ENCODE measurements at places on chromosomes 11 and 22.

DNA sequence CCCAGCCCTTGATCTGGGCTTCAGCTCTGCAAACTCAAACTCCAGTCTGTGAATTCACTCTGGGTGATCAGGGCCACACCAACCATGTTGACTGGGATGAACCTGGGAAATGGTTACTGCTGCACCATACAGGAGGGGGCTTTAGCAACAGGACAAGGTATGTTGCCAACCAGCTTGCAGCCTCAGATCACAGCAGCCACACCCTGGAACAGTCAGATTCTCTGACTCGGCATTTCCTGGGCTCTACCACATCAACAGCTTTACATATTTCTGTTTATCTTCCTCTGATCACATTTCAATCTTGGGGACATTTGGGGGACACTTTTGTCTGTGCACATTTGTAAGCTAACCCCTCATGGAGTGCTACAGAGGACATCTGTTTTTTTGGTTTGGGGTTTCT lies 267.0 kb upstream of the NCAM1 start:
- no peak for DNase-seq

GRCh38 chr11:84681456-84681855 lies 945.7 kb downstream of the DLG2 start:
- DNase-seq, result no peak

DNA sequence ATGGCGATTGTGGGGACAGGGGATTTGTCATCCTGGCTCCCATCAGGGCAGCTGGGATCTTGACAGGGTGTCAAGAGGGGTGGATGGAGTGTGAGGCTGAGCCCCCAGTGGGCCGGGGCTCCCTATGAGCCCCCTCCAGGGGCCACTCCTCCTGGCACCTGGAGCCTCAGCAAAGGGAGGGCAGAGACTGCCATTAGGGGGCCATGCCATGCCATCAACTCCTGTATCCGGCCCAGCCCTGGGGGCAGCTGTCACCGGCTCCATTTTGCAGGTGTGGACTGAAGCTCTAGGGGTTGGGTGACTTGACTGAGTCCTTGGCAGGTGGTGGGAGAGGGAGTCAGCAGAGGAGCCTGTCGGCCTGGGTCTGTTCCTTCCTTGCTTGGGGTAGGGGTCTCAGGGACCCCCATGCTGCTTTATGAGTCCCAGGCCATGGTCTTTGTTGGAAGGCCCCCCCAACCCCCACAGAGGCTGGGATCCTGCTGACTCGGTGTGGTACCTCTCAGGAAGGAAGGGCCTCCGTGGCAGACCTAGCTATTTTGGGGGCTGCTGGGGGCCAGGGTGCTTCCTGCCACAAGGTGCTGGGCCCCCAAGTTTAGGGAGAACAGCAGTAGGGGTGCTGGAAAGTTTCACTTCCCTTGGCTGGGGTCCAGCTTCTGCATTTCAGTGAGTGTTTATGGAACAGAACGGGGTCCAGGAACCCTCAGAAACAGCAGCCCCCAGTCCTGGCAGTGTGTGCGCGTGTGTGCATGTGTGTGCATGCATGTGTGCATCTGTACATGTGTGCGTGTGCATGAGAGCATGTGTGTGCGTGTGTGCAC lies 1.5 kb downstream of the ACY3 start:
- DNase-seq, result no peak

DNA sequence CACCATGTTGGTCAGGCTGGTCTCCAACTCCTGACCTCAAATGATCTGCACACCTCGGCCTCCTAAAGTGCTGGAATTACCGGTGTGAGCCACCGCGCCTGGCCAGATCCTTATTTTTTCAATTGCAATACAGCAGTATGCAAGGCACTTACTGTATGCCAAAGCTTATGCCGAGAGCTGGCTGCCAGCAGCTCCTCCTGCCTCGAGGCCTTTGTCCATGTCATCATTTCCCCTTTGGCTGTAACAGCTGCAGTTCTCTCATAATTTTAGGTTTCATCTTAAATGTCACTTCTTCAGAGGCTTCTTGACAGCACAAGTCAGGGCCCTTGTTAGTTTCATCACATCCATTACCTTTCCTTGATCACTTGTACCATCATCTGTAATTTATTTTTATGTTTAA lies 1.5 kb upstream of the SREBF2 start:
- DNase-seq, result no peak

DNA sequence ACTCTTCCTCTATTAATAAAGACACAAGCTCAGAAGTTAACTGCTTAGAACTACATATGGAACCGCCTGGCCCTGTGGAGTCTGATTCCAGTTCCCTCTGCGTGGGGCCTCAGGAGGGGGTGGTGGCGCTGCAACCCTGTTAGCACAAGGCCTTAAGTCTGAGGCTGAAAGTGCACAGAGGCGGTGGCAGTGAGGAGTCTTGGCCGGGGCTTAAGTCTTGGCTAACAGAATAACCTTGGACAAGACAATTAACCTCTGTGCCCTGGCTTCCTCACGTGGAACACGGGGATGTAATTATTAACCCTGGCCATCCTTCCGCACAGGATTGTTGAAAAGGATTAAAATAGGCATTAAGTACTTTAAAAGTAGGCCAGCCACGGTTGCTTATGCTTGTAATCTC lies 191.5 kb downstream of the CEP164 start:
- no peak for DNase-seq

- DNase-seq, result no peak
These were observed 2.6 kb downstream of the LIPT2 start for GRCh38 chr11:74490941-74491340.

DNA sequence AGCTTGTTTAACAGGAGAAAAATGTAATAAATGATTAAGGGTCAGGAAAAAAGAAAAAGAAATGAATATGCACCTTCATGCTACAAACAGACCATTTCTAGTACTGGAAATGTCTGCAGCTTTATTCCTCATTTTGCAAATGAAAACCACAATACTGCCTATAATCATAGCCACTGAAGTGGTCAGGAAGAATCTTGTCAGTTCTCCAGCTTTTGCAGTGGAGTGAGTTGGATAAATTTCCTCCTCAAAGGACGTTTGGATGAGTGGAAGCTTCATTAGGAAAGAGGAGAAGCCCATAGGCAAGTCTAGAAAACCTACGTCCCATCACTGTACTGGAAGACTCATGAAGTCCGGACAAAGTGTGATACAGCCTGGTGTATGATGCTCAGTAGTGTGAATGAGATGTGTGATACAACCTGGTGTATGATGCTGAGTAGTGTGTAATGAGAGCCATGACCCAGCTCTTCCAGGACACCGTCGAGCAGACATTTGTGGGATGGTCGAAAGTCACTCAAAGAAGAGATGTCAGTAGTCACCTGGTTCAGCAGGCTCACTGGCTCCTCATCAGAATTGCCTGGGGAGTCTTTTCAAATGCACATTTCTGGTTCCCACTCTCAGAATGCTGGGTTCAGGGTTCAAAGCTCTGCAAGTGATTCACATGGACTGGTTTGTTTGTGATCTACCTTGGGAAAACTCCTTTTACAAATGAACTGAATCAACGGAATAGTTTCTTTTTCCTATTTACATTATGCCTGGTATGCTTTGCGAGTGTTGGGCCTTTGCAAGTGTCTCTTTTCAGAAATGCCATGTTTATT lies 101.3 kb downstream of the PDHX start:
- DNase-seq, result no peak

- no peak for DNase-seq
These were observed 889.4 kb downstream of the LRRC4C start for GRCh38 chr11:40569947-40570531.

DNA sequence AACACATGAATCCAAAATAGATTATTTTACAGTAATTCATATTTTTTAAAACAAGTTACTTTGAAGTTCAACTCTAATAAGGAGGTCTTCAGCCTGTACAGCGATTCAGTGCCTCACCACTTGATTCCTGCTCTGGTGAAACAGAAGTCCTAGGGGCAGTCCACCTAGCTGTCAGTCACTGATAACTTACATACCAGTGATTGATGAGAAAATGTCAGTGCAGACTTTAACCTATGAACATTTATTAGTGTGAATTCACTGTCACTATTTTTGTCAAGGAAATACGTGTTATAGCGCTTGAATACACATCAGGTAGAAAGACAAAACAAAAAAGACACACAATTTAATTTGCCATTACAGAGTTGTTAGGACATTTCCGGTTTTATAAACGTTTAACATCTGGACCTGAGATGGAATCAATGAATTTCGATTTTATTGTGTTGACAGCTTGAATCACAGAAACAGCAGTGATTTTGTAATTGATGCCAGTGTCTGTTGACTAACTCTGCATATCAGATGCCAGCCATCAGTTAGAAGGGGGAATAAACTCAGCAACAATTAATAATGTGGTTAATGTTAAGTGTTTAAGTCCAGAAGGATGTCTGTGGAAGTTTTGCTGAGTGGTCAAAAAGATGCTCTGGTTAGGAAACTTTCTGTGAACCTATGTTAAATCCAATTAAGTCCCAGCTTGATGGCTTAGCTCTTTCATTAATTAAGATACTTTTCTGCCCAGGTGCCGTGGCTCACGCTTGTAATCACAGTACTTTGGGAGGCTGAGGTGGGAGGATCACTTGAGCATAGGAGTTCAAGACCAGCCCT lies 34.5 kb downstream of the ELF5 start:
- DNase-seq, result no peak

- DNase-seq, result no peak
These were observed 20.9 kb downstream of the SHISAL1 start for GRCh38 chr22:44291674-44292360.

- DNase-seq, result no peak
These were observed 44.9 kb downstream of the LRRC32 start for GRCh38 chr11:76625472-76626186.

DNA sequence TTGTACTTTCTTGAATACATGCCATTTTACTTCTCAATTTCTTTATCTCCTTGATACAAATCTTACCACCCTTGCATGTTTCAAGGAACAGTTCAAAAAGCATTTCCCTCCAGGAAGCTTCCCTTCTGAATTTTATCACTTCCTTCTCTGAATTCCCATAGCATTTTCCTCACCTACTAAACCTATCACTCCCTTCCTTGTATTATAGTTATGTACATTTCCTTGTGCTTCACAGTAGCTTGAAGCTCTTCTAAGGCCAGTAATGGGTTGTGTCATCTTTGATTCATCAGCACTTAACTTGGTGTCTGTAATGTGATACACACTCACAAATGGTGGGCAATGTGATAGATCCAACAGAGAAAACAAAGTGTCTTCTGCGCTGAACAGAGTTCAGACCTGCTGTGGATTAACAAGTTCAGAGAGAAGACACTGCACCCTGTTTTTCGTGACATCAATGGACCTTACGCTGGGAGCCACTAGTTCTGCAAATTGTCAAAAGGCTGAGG lies 127.5 kb downstream of the CCDC81 start:
- DNase-seq, result no peak

DNA sequence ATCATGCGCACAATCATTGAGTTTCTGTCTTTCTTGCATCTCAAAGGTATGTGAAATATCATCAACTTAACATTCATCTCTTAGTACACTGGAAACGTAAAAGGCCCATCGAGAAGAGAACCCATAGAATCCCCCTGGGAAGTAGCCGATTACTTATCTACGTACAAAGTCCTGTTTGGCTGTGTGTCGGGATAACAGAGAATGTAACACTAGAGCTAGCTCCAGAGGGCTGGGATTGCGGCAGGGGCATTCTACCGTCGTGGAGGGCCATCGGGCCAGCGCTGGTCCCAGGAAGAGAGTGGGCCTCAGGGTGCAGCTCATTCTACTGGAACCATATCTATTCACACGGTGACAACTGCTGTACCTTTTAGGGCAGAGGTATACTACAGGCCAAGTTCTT lies 4.5 kb downstream of the GAL start:
- no peak for DNase-seq

- DNase-seq, result no peak
These were observed 41.3 kb downstream of the MUC6 start for GRCh38 chr11:995044-995751.

DNA sequence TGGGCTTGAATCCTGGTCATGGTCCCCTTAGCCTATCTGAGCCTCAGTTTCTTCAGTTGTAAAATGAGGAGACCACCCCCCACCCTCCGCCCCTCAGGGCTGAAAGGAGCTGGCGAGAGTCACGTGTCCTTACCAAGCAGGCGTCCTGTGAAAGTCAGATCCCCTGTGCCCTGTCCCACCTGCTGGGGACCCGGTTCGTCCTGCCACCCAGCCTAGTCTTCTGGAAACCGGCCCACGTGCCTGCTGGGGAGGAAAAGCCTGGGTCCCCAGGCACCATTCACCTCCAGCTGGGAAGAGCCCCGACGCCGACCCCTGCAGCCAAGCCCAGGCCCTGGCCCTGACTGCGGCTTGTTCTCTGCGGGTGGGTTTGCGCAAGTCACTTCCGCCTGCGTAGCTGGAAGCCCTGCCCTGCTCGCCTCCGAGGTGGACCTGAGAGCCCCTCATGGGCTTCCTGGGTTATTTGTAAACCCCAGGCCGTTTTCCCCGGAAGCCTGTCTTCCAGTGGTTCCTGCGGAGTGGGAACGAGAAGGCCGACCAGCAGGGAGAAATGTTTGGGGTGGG lies 679 bp upstream of the SSH3 start:
- DNase-seq, result no peak

DNA sequence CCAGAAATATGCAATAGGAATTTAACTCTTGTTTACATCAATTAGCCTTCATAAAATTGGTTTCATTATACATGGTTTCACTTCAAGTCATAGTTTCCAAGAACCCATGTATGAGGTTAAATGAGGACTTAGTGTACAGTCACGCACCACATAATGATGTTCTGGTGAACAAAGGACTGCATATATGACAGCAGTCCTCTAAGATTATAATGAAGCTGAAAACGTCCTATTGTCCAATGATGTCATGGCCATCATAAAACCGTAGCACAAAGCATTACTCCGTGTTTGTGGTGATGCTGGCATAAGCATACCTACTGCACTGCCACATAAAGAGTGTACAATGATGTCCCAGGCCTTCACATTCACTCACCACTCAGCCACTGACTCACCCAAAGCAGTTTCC lies 31.1 kb downstream of the SMCO4 start:
- DNase-seq, result no peak

DNA sequence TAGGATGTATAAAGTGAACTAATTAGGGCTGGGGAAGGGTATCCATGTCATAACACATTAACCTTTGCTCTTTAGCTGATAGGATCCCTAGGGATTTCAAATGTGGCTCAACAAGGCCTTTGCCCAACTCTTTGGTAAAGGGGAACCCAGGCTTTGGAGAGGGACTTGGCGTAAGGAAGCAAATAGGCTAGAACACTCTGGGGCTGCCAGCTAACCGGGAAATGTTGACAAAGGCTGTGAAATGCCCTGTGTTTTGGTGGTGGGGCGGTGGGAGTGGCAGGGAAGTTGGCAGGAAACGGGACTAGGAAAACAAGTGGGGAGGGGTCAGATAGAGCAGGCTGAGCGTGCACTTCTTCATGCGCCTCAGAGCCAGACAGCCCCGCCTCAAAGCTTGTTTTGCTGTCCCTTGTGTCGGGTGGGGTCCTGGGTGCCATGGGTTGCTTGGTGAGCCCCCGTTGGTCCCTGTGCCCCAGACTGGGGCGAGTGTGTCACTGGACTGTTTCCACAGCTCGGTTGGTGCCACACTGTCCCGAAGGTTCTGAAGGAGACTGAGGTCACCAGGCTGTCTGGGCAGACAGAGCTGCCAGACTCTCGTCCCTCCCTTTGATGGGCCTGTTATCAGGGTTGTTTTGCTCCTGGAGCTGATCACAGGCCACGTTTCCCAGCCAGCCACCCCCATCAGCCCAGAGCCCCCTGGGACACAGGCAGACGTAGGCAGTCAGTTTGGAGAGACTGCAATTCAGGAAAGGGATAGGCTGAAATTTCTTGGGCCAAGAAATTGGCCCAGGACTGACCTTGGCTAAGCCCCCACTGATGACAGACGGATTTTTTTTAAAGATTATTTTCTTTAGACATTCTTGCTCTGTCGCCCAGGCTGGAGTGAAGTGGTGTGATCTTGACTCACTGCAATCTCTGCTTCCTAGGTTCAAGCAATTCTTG lies 19.6 kb downstream of the KCTD21 start:
- DNase-seq, result no peak

Data from NCI-H1092 (cell line).